ENCODE measurements at places on chromosomes 5 and 9. TPM values are rescaled to one million over a fixed set of nuclear protein-coding genes. Genes with fewer than 3 reads are reported as not detected.

- DNase-seq = peak; percentile 62
Observed at GRCh38 chr5:171427318-171428167, 8.1 kb downstream of the FGF18 start.

The IFNA10 gene
- not detected for total RNA-seq

DNA sequence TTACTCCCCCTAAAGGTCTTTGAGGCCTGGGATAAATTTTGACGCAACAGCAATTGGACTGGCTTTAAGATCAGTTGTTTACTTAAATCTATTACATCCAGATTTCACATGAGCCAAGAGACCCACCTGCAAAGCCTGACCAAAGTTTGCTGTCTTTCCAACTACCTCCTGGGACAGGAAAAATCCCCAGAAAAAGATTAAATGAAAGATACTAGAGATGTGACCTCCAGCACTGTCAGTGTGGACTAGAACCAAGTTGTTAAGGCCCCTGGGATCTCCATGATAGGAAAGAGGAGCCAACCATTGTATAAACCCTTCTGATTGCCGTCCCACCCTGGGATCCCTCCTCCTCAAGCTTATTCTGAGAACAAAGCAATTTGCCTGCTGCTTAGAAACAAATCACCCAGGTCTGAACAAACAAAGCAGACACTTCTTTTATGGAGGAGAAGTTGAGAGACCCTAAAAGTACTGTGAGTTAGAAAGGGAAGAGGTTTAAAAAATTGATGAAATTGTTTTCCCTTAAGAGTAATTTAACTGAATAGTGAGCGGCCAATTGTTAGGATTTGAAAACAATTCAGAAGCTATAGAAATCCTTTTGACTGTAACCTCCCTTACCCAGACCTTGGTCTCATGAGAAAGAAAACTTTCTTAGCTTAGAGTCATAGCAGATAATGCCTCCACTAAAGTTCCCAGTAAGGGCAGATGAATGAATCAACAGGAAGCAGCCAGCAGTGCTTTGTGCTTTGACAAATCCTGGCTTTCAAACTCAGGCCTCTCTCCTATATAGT is 255.2 kb downstream of the TMEM167A start:
- no peak for DNase-seq

The COMMD10 gene
- 66.0 TPM for total RNA-seq

The SLC6A3 gene
- total RNA-seq = 0.95 TPM

The KIAA0825 gene
- 20.2 TPM for total RNA-seq

GRCh38 chr5:58191443-58191842 is 268.4 kb downstream of the PLK2 start:
- DNase-seq = no peak

- DNase-seq = no peak
Observed at GRCh38 chr9:133938086-133938485, 54.0 kb downstream of the VAV2 start.

- DNase-seq = no peak
Observed at GRCh38 chr5:87120518-87121303, 147.0 kb upstream of the RASA1 start.

DNA sequence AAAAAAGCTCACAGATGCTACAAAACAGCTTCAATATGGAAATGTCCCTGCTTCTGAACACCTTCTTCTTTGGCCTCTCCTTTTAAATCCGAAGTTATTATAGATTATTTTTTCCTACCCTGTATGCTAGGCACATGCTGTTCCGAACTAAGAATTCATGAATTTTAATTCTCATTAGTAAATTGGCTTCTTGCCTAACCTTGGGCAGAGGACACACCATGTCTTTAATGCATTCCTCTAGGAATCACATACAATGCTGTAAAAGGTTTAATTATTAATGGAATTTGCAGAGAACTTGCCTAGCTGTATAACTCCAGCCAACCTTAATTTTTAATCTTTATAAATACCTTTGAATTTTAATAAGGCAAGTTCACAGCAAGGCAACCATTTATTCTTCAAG is 234.4 kb downstream of the NTRK2 start:
- DNase-seq = no peak

DNA sequence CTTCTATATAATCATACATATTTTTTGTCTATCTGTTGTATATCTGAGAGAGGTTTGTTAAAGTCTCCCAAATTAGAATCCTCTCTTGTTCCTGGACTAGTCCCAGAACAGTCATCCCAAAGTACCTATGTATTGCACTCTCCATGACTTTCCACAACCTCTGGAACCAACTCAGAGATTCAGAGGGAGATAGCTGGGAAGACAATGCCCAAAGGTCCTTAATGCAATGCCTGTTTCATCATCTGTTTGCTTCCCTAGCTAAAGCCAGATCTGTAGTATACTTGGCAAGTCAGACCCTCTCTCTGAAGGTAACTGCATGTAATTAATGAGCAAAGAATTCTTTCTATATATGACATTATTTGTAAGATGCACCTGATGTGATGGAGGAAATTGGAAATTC is 89.4 kb downstream of the ZNF474 start:
- DNase-seq = no peak

- no peak for DNase-seq
Observed at GRCh38 chr5:39440958-39441624, 16.3 kb upstream of the DAB2 start.

GRCh38 chr5:35061211-35061770 is 13.5 kb upstream of the AGXT2 start:
- DNase-seq = no peak

GRCh38 chr5:98308960-98309359 is 464.5 kb upstream of the RGMB start:
- no peak for DNase-seq

DNA sequence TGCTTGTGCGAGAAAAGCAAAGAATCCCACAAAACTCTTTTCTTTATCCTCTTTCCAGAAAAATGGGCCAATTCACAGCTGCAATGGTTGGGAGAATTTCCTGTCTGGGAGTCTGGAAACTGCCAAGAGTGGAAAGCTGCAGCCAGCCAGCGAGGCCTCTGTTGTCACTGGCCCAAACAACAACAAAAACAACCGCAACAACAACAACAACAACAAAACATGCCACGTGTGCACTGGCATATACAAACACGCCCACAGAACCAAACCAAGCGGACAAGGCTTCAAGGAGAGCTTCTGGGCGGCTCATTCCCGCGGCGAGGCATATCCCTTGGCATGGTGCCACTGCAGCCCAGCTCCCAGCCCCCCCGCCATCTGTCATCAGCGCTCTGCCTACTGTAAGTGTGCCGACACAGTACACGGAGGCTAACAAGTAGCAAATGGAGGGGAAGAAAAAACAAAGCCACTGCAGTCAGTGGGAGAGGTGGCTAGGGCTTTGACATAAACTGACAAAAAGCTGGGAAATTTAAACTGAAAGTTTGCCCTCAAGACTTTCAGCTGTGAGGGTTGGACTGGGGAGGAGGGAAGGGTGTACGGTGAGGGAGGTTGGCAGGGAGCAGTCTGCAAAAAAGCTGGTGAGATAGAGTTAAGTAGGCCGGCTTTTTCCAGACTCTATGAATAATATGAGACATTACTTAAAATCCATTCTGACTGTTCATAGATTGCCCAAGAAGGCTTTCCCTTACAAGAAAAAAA is 165.0 kb upstream of the ZNF462 start:
- DNase-seq = peak; percentile 90

DNA sequence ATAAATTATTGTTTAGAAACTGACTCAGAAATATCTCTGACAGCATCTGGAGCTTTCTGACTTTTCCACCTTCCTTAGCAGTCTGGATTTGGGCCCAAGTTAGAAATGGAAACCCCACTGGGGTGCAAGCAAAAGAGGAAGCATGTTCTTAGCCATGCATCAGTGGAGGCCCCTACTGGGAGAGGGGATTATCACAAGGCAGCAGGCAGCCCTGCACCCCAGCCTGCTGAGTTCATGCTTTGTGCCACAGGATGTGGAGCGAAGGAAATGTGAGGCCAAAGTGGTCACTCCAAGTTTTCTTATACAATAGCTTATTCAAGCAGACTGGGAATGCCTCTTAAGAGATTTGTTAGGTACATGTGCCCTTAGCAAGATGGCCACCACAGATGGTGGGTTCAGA is 146.5 kb upstream of the TLX3 start:
- peak; percentile 9 for DNase-seq

DNA sequence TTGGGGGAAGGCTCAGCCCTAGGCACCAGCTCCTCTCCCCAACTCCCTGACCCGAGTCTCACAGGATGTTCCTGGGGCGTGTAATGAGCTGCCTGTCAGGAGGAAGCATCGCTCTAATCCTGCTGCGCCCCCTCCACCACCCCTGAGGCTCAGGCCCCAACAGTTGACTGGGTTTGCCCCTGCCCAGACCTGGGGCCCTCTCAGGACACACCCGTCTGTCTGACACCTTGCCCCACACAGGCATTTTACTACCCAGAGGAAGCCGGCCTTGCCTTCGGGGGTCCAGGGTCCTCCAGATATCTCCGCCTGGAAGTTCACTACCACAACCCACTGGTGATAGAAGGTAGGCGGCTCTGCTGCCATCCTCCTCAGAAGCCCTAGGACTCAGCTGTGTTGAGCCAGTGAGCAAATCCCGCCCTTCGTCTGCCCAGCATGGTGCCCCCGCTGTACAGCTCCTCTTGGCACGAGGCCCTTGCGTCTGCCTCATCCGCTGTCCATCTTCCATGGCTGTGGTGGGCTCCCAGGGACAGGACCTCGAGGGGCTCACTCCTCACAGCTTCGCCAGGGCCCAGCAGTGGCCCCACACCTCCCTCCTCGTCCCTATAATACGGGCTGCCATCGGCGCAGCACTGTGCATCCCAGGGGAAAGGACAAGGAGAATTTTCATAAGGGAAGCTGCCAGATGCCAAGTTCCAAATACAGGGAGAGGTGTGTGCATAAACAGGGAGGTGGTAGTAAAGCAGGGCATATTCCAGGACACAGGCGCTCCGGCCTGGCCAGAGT is 8.0 kb downstream of the DBH start:
- no peak for DNase-seq

GRCh38 chr9:27499451-27499850 is 24.6 kb upstream of the IFNK start:
- no peak for DNase-seq

GRCh38 chr9:82989929-82990328 is 73.0 kb downstream of the RASEF start:
- no peak for DNase-seq

The UBE2QL1 gene
- total RNA-seq = 0.51 TPM

DNA sequence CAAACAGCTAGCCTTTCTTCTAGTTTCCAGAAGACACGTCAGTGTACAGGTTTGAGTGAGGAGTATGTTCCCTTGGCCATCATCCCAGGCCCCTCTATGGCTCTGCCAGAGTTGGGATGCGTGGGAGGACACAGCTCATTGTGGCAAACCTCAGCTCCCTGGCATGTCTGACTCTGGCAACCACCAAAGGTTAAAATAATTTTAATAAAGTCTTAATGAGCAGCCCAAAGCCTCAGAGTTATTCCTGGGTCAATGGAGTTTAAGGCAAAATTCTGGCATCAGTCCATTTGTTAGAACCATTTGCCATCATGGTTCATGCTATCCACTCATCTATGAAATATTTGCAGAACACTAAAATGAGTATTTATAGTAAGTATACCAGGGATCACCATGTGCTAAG is 79.8 kb upstream of the PAPPA start:
- no peak for DNase-seq

The FBP2 gene
- total RNA-seq = 0.88 TPM

The LCN1 gene
- total RNA-seq = not detected

GRCh38 chr9:95764533-95765319 is 110.8 kb upstream of the ERCC6L2 start:
- peak; percentile 51 for DNase-seq

- DNase-seq = no peak
Observed at GRCh38 chr5:90866915-90867731, 308.5 kb downstream of the ADGRV1 start.

GRCh38 chr5:139807647-139808030 is 12.0 kb downstream of the PSD2 start:
- no peak for DNase-seq

GRCh38 chr5:82115858-82116257 is 144.0 kb downstream of the ATG10 start:
- DNase-seq = no peak

- no peak for DNase-seq
Observed at GRCh38 chr9:92187989-92188714, 72.9 kb upstream of the SPTLC1 start.

DNA sequence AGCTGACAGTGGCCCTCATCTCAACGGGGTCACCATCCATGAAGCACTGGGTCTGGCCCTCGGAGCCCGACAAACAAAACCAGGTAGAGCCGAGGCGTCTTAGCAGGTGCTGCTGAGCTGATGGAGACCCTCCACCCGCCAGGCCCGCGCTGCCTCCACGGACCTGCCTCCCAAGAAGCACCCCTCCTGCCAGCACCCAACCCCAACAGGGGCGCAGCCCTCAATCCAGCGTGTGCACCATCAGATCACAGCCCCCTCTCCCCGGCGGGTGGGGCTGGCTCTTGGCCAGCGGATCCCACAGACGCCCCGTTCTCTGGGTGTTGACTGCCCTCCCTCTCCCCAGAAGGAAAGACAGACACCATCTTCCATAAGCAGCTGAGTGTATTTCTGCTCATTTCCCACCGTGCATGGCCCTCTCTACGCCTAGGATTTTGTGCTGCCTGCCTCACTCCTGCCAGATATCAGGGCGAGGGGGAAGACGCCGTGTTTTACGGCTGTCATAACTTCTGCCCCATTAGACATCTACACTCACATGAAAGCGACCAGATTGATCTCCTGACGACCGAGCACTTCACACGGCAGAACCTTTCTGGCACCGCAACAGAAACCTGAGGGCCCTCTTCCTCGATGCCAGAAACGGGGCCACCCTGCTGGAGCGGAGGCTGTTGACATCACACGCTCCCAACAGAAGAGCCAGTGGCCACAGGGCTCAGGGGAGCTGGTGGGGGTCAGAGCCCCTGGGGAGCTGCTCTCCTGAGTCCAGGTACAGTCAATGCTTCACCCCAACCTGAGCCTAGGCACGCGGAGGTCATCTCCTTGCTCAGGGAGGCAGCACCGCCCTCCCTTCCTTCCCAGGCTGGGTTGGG is 12.4 kb downstream of the NACC2 start:
- DNase-seq = no peak

The TSSK1B gene
- total RNA-seq = 0.28 TPM

The RANBP3L gene
- 2.3 TPM for total RNA-seq

The OR1Q1 gene
- not detected for total RNA-seq

GRCh38 chr5:92627186-92627585 is 953.8 kb downstream of the NR2F1-AS1 start:
- no peak for DNase-seq

GRCh38 chr9:129610473-129611306 is 10.2 kb downstream of the C9orf50 start:
- peak; percentile 83 for DNase-seq

The INSL4 gene
- not detected for total RNA-seq

GRCh38 chr5:168649306-168649705 is 70.1 kb upstream of the PANK3 start:
- no peak for DNase-seq

The TMEM174 gene
- not detected for total RNA-seq

DNA sequence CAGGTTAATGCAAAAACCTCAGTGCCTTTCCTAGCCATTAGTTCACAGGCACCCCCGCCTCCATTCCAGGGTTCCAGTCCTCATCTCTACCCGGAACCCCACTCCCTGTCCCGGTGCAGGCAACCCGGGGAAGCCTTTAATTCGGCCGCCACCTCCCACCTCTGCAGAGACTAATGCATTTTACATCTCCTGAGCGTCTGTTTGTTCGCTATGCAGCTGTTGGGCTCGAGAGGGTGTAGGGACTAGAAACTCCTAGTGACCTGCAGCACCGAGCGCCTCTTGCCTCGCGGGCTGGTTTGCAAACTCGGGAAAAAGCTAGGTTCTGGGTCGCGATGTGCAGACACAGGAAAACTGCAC is 3.6 kb downstream of the GDNF start:
- no peak for DNase-seq
